ENCODE measurements at places on chromosomes 11 and 22. TPM values are rescaled to one million over a fixed set of nuclear protein-coding genes. Genes with fewer than 3 reads are reported as not detected.

Gene IGSF9B
- total RNA-seq = 22.3 TPM

Gene CEP126
- total RNA-seq = 5.4 TPM

DNA sequence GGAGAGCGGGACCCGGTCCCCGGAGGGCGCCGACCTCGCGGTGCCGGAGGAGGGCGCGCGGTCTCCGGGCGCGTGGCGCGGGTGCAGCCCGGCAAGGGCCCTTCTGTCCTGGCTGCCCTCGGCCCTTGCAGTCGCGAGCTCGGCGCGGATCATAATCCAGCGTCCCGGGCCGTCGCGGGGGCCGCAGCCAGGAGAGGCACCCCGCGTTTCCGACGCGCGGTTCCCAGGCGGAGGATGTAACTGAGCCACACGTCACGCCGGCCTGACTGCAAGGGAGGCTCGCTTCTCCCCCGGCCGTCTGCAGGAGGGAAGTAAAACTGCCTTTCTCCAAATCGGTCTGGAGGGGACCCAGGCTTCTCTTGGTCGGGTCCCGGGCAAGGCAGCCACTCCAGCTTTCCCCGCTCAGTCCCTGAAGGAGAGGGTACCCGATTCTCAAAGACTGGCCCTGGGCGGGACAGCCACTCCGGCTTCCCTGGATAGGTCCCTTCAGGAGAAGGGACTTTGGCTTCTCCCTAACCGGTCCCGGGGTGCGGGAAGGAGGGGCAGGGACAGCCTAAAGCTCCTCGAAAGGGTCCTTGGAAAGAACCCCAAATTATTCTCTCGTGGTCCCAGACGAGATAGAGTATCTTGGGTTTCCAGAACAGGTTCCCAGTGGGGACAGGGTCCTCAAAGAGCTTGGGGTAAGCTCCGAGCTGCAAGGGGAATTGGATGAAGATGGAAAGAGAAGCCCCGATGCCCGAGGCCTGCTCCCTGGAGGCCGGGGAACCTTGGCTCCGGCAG is 836 bp downstream of the SPON1 start:
- peak overlapping the region; percentile 42 for H3K4me3 ChIP-seq
- peaks cover 6% of the 10 kb centered on the region for H3K4me1 ChIP-seq
- peak overlapping the region; percentile 75 for H3K27ac ChIP-seq
- no peaks in the 10 kb centered on the region for H3K36me3 ChIP-seq
- peak; percentile 67 for DNase-seq
- no peaks in the 10 kb centered on the region for H3K27me3 ChIP-seq

DNA sequence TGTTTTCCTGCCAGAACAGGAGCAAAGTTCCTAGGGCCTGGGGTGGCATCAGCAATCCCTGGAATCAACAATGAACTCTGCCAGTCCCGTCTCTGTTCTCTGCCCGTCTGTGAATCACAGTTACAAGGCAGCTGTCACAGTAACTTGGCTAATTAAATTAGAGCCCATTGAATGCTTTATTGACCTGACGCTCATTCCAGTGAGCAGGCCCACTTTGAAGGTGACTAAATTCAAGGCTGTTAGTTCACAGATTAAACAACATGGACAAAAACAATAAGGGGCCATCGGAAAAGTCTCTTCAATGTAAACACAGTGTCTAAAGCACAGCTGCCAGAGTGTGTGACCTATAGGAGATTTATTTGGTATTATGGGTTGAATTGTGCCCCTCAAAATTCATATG is 17.7 kb upstream of the TMPRSS5 start:
- H3K4me3 ChIP-seq = no peak overlapping the region
- no peaks in the 10 kb centered on the region for H3K27me3 ChIP-seq
- H3K36me3 ChIP-seq = no peaks in the 10 kb centered on the region
- no peak overlapping the region for H3K27ac ChIP-seq

GRCh38 chr22:42808521-42808920 is 48.6 kb downstream of the ARFGAP3 start:
- peak; percentile 7 for DNase-seq
- H3K4me3 ChIP-seq = no peak overlapping the region
- H3K27me3 ChIP-seq = no peaks in the 10 kb centered on the region
- H3K36me3 ChIP-seq = peaks cover 83% of the 10 kb centered on the region
- H3K27ac ChIP-seq = no peak overlapping the region

DNA sequence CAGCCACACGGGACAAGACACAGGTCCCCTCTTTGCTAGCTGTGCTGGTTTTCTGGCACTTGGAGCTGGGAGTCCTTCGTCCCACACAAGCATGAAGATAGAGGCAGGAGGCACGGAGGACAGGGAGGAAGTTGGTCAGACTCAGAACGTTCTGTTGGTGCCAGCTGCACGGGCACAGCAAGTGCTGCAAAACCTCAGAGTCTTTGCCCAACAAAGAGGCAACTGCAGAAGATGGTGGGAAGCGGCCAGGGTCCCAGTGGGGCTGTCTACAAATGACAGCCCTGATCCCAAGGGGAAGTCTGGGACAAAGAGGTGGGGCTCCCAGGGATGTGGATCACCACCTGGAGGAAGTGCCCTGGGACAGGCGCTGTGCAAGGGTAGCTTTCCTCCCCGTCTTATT is 9.4 kb upstream of the OSM start:
- no peaks in the 10 kb centered on the region for H3K27me3 ChIP-seq

Data from Peyer's patch (tissue), 4 donors.